ENCODE measurements at places on chromosomes 2 and 18.
A peak's percentile ranks its signal among the peaks of the same experiment; 100 is the strongest.

- no peak for DNase-seq
Observed at GRCh38 chr2:52356556-52356955, 1324.6 kb upstream of the NRXN1 start.

DNA sequence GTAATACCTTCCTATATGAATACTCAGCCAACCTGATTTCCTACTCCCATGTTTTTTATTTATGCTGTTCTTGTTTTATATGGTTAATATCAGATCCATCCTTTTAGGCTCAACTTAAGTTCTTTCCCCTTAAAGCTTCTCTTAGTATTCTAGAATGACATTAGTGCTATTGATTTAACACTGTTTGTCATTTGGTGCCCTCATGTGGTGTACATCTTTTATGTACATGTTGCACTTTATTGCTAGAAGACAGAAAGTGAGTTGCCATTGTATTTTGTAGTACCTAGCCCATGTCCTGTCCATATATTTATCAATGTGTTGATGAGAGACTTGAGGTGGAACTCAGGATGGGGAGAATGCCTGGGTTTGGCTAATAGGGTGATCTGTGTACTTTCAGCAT is 2.5 kb downstream of the HTRA2 start:
- DNase-seq: peak; percentile 66

DNA sequence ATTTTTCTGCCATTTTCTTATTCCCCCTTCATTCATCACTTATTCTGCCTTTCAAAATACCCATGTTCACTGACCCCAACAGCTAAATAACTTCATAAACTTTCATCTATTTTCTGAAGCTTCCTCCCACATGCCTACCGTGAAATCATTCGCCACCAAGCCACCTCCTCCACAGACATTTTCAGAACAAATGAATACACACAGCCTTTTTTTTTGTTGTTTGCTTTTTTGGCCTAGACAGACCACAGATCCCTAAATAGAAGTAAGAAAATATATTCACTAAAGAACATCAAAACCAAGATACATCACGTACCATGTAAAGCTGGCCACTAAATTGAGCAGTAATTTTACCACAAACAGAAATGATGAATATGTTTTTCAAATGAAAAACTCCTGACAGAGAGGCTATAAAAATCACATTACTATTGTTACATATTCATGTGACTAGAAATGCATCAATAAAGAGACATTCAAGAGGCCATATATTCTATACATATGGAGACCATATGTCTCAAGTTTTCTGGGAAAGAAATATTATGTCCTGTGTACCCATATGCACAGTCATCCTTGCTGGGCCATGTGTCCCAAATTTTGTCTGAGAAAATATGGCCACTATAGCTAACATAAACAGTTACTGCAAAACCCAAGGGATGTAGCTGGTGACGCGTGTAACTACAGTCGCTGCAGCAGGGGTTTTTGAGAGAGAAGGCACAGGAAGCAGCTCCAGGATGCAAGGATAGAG is 200.3 kb downstream of the FBXO15 start:
- DNase-seq: no peak

DNA sequence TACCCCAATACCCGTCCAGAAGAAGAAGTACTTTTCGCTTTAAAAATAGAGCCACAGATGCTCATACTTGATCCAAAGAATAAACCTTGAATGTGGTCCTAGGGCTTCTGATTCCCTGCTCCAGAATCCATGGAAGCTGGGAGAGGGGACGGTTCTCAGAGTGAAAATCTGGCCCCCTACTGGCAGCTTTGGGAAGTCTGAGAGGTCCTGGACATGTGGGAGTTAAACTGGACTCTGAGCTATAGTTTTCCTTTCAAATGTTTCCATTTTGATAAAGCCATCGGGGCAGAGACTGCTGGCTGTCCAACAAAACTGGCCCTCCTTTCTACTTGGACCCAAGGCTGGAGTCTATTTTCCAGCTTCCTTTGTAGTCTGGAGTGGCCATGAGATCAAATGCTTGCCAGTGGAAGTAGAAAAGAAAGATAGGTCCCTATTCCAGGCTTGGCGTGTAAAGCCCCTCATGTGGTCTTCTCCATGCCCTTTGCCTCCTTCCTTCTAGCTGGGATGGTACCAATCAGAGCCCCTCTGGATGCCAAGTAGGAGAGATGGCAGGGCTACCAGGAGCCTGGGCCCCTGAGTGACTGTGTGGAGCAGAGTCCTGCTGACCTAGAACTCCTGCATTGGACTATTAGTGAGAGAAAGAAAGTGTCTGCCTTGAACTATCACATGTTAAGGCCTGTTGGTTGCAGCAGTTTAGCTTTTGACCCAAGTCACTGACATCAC is 37.7 kb upstream of the TBC1D8 start:
- DNase-seq: no peak

DNA sequence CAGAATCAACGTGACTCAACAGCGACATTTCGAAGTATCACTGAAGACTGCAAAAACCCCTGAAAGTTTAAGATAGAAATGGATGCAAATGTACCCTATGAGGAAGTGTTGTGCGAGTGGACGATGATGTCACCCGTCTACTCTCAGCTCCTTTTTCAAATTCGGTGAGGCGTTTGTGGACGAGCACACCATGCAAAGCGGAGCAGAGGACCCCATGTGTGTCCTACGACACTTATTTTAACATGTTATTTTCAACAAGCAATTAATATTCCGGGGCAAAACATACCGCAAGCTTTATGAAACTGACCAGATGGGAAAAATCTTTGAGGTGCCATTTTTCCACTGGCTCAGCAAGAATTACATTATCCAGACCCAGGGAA is 2.0 kb downstream of the PXDN start:
- DNase-seq: no peak
